ENCODE measurements at places on chromosomes 11 and 22.
A peak's percentile ranks its signal among the peaks of the same experiment; 100 is the strongest.

- H3K4me1 ChIP-seq = no peaks in the 10 kb centered on the region
- no peaks in the 10 kb centered on the region for H3K36me3 ChIP-seq
- H3K4me3 ChIP-seq = no peak overlapping the region
- DNase-seq = no peak
- no peaks in the 10 kb centered on the region for H3K27me3 ChIP-seq
- H3K27ac ChIP-seq = no peak overlapping the region
Measured at GRCh38 chr22:44520465-44521094, 22.5 kb upstream of the RTL6 start.

GRCh38 chr22:30427871-30428270, 2.3 kb downstream of the MTFP1 start:
- H3K36me3 ChIP-seq = no peaks in the 10 kb centered on the region
- H3K4me1 ChIP-seq = peaks cover 3% of the 10 kb centered on the region
- no peaks in the 10 kb centered on the region for H3K27me3 ChIP-seq
- H3K4me3 ChIP-seq = no peak overlapping the region
- no peak for DNase-seq

DNA sequence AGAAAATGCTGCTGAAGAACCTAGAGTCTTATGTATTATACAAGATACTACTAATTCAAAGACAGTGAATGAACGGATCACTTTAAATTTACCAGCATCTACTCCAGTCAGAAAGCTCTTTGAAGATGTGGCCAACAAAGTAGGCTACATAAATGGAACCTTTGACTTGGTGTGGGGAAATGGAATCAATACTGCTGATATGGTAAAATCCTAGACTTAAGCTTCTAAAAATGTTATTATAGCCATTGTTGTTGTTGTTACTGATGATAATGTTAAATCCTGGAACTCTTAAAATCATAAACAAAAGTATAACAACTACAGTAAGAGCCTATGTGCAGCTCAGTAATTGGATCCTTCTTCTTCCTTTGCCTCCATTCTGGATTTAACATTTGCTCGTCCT, 38.4 kb downstream of the USP47 start:
- no peak for DNase-seq
- H3K4me3 ChIP-seq = no peak overlapping the region
- H3K4me1 ChIP-seq = no peaks in the 10 kb centered on the region
- H3K27me3 ChIP-seq = no peaks in the 10 kb centered on the region

DNA sequence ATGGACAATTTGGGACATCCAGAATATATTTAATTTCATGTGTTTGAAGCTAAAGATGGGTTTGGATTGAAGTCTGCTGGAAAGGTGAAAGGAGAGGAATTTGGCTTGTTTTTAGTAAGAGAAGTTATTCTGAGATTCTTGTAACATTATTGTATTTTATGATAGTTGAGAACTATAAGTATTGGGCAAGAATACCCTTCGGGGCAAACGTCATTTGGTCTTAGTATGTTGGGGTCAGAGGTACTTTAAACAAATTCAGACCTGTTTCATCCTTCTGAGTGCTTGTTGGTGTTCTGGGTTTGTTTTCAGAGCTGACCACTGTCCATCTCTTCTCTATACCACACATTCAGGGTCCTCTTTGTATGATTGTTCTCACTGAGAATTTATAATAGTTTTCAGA, 19.5 kb downstream of the PANX1 start:
- no peaks in the 10 kb centered on the region for H3K27me3 ChIP-seq
- H3K4me1 ChIP-seq = peaks cover 16% of the 10 kb centered on the region
- DNase-seq = no peak
- H3K4me3 ChIP-seq = no peak overlapping the region

GRCh38 chr11:33722590-33723234, 13.5 kb downstream of the CD59 start:
- no peak overlapping the region for H3K4me3 ChIP-seq
- H3K27ac ChIP-seq = no peak overlapping the region
- no peaks in the 10 kb centered on the region for H3K36me3 ChIP-seq
- H3K27me3 ChIP-seq = no peaks in the 10 kb centered on the region
- H3K4me1 ChIP-seq = peaks cover 8% of the 10 kb centered on the region
- DNase-seq = peak; percentile 53

DNA sequence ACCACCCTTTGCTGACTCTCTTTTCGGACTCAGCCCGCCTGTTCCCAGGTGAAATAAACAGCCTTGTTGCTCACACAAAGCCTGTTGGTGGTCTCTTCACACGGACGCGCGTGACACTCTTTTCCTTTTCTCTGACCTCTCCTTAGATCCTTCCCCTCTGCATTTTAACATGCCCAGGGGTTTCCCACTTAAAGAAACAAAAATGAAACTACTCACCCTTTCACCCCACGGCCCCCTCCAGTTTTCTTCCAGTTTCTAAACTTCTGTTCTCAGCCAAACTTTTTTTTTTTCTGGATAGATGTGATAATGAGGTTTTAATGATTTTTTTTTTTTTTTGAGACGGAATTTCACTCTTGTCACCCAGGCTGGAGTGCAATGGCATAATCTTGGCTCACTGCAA, 32.8 kb upstream of the NUP50 start:
- no peak overlapping the region for H3K4me3 ChIP-seq
- peaks cover 6% of the 10 kb centered on the region for H3K36me3 ChIP-seq
- DNase-seq = no peak
- H3K4me1 ChIP-seq = no peaks in the 10 kb centered on the region
- no peak overlapping the region for H3K27ac ChIP-seq
- H3K27me3 ChIP-seq = no peaks in the 10 kb centered on the region

DNA sequence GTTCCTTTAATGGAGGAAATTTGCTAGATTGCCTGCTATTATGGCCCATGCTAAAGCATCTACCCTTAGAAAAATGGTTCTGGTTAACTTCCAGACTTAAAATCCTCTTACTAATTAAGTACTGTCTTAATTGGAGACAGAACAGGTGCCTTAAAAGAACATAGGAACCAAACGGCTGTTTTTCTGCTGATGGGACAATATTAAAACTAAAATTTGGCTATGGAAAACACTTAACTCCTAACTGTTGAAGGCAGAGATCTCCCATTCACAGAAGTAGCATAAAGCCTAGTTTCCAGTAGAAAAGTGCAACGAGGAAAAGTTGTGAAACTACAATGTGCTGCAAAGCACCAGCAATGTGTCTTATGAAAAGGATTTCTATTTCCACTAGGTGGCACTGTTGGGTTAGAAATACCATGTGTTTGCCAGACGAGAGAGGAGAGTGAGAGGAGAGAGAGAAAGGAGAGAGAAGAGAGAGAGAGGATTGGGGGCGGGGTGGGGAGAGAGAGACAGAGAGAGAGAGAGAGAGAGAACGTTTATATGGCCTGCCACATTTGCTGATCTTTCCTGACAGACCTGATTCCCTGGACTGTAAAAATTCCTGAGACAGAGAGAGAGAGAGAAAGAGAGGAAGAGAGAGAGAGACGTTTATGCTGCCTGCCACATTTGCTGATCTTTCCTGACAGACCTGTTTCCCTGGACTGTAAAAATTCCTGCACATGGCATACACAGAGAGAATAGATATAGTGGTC, 51.5 kb downstream of the FAM181B start:
- no peaks in the 10 kb centered on the region for H3K36me3 ChIP-seq
- no peak overlapping the region for H3K27ac ChIP-seq
- DNase-seq = peak; percentile 88
- no peak overlapping the region for H3K4me3 ChIP-seq
- H3K4me1 ChIP-seq = no peaks in the 10 kb centered on the region
- no peaks in the 10 kb centered on the region for H3K27me3 ChIP-seq

- no peak overlapping the region for H3K27ac ChIP-seq
- H3K27me3 ChIP-seq = no peaks in the 10 kb centered on the region
- H3K36me3 ChIP-seq = no peaks in the 10 kb centered on the region
- H3K4me1 ChIP-seq = no peaks in the 10 kb centered on the region
- DNase-seq = no peak
- H3K4me3 ChIP-seq = no peak overlapping the region
Measured at GRCh38 chr11:1857064-1857463, 4.2 kb downstream of the LSP1 start.

- peaks cover 12% of the 10 kb centered on the region for H3K4me1 ChIP-seq
- H3K27me3 ChIP-seq = no peaks in the 10 kb centered on the region
- peak; percentile 73 for DNase-seq
- H3K4me3 ChIP-seq = no peak overlapping the region
- H3K27ac ChIP-seq = no peak overlapping the region
Measured at GRCh38 chr11:94926698-94927237, 46.6 kb downstream of the CWC15 start.

GRCh38 chr11:27179334-27179733, 138.7 kb downstream of the BBOX1 start:
- no peak for DNase-seq
- H3K27me3 ChIP-seq = no peaks in the 10 kb centered on the region
- H3K4me3 ChIP-seq = no peak overlapping the region
- no peak overlapping the region for H3K27ac ChIP-seq

DNA sequence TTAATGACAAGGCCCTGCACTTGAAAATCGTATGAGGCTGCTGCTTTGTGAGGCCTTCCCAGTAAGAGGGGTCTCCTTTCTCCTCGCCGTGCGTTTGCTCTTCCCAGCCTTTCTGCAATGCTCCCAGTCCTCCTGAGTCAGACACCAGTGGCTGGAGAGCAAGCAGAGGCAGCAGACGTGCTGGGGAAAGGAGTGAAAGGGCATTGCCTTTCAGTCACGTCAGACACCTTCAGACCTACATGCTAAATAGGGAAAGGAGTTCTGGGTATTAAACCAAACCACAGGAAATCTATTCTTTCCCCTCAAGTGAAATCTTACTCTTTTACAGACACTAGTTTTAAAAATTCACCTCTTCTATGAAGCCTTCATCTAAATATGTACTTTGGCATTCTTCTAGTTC, 274.8 kb downstream of the NTM start:
- H3K4me3 ChIP-seq = no peak overlapping the region
- no peaks in the 10 kb centered on the region for H3K27me3 ChIP-seq
- no peak for DNase-seq
- no peak overlapping the region for H3K27ac ChIP-seq
- no peaks in the 10 kb centered on the region for H3K4me1 ChIP-seq

DNA sequence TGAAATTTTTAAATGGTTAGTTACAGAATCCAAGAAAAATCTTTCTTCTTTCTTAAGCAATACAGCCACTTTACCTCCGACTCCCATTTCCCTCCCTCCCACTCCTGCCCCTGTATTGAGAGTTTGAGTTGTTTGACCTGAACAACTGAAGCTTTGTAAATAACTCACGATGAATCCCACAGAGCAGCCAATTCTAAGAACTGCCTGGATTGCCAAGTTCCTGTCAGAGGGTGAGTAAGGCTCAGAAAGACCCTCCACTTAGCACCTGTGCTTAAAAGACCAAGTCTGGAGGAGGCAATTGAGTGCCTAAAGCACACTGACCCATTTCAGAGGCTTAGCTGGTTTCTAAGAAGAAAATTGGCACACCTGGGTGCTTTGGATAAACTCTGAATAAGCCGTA, 158.5 kb downstream of the MSANTD4 start:
- no peaks in the 10 kb centered on the region for H3K27me3 ChIP-seq
- H3K36me3 ChIP-seq = no peaks in the 10 kb centered on the region
- H3K4me1 ChIP-seq = no peaks in the 10 kb centered on the region
- H3K27ac ChIP-seq = no peak overlapping the region
- no peak overlapping the region for H3K4me3 ChIP-seq

- H3K4me3 ChIP-seq = no peak overlapping the region
- H3K27ac ChIP-seq = no peak overlapping the region
- no peaks in the 10 kb centered on the region for H3K36me3 ChIP-seq
- H3K27me3 ChIP-seq = no peaks in the 10 kb centered on the region
Measured at GRCh38 chr11:124172101-124172500, 11.0 kb upstream of the OR10D3 start.

DNA sequence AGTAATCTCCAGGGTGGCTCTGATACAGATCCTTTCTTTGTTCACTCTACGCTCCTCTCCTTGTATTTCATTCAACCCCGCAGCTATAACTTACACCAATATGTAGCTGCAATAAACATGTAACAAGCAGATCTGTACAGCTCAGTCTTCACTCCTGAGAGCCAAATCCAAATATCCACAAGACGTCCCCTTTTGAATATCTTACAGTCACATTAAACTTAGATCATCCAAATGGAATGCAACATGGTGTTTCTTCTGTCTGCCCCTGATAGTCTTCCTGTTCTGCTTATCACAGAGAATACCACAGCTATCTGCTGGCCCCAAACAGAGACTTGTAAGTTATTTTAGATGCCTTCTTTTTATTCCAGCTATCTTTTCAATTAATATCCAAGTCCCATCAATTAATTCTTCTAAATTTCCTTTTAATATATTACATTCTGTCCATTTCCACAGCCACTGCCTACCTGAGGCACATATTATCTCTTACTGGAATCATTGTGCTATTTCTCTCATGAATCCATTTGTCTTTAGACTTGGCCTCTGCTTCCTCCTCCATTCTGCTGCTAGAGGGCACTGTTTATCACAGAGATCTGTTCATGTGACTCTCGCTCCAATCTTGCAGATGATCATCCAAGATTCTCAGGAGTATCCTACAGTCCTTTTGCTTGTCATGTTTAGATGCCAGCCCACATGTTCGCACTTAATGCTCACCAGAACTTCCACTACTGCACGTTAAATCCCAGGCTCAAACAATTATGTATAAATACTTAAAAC, 908.6 kb downstream of the NTM start:
- no peak overlapping the region for H3K27ac ChIP-seq
- peak; percentile 86 for DNase-seq
- H3K4me1 ChIP-seq = no peaks in the 10 kb centered on the region
- H3K4me3 ChIP-seq = no peak overlapping the region

DNA sequence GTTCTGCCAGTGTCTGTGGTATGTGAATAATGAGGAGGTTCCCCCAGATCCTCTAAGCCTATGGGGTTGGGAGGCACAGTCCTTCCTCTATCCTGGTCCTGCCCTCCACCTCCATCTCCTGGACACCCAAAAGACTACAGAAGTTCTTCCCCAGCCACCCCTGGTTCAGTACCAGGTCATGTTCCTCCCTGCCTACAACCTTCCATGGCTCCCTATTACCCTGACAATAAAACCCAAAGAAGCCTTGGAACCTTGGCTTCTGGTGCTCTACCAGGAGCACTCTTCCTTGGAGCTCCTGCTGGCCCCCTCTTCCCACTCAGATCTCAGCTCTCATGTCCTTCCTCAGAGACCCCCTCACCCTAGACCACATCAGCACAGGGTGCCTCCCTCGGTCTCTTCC, 12.9 kb downstream of the TRPM5 start:
- no peaks in the 10 kb centered on the region for H3K36me3 ChIP-seq
- no peak overlapping the region for H3K4me3 ChIP-seq
- DNase-seq = no peak
- no peaks in the 10 kb centered on the region for H3K4me1 ChIP-seq

GRCh38 chr22:44063462-44064371, 39.6 kb downstream of the PARVB start:
- H3K4me1 ChIP-seq = no peaks in the 10 kb centered on the region
- no peaks in the 10 kb centered on the region for H3K27me3 ChIP-seq
- no peak overlapping the region for H3K27ac ChIP-seq
- DNase-seq = no peak

- peaks cover 4% of the 10 kb centered on the region for H3K4me1 ChIP-seq
- no peaks in the 10 kb centered on the region for H3K36me3 ChIP-seq
- DNase-seq = no peak
- H3K4me3 ChIP-seq = no peak overlapping the region
Measured at GRCh38 chr11:19972651-19973050, 187.6 kb downstream of the DBX1 start.

All from mesendoderm (in vitro differentiated cells).